Stimulated activated CD4-positive, alpha-beta T cell treated with anti-CD3 and anti-CD28 coated beads, Interleukin-1b, Interleukin-23, amount 100 ng/mL, for 1 hour (primary cell): ENCODE measurements at places on chromosomes 2 and 18.

GRCh38 chr18:78999939-79000338, 20.3 kb downstream of the SALL3 start:
- no peak for DNase-seq

DNA sequence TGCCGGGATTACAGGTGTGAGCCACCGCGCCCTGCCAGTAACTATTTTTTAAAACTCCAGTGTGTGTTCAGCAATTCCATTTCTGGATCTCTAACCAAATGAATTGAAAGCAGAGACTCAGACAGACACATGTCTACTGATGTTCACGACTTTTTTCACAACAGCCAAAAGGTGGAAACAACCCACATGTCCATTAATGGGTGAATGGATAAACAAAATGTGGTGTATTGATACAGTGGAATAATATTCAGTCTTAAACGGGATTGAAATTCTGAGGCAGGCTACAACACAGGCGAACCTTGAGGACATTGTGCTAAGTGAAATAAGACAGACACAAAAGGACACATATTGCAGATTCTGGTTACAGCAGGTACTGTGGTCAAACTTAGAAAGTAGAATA, 55.0 kb downstream of the DDX1 start:
- no peak for DNase-seq

GRCh38 chr18:33113416-33113815, 327.1 kb downstream of the CCDC178 start:
- no peak for DNase-seq

DNA sequence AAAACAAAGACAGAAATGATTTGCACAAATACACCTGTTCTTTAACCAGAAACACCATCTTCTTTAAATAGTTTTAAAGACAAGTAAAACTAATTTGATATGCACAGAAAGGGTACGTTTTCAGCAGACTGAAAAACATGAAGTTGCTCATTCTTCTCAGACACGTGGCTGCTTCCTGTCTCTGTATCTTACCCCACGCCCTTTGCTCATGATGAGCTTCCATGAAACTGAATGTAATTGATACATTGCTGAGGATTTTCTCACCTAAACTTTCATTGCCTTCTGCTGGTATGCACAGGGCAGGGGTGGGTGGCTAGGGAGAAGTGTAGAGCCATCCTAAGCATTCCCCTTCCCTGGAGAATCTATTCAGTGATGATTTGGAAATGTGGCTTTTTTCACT, 644.3 kb downstream of the BCL11A start:
- no peak for DNase-seq

DNA sequence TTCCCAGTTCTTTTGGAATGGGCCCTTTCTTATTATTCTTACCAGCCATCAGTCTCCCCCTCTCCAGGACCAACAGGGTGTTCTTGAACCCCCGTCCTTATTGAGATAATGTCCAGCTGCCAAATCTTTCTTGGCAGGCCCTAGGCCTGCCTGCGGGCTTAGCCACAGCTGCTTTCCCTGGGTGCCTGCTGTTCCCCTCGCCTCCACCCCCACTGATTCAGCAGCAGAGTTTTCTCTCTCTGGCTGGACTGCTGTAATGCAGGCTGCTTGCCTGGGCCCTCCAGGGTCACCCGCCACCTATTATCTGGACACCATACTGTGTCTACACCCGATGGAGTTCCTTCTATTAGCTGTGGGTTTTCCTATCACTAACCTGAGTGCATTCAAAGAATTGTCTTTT, 395.4 kb upstream of the ATP5MC3 start:
- no peak for DNase-seq

GRCh38 chr2:650343-651310, 26.6 kb downstream of the TMEM18 start:
- no peak for DNase-seq

GRCh38 chr2:207417301-207417718, 112.5 kb upstream of the CREB1 start:
- DNase-seq: no peak

DNA sequence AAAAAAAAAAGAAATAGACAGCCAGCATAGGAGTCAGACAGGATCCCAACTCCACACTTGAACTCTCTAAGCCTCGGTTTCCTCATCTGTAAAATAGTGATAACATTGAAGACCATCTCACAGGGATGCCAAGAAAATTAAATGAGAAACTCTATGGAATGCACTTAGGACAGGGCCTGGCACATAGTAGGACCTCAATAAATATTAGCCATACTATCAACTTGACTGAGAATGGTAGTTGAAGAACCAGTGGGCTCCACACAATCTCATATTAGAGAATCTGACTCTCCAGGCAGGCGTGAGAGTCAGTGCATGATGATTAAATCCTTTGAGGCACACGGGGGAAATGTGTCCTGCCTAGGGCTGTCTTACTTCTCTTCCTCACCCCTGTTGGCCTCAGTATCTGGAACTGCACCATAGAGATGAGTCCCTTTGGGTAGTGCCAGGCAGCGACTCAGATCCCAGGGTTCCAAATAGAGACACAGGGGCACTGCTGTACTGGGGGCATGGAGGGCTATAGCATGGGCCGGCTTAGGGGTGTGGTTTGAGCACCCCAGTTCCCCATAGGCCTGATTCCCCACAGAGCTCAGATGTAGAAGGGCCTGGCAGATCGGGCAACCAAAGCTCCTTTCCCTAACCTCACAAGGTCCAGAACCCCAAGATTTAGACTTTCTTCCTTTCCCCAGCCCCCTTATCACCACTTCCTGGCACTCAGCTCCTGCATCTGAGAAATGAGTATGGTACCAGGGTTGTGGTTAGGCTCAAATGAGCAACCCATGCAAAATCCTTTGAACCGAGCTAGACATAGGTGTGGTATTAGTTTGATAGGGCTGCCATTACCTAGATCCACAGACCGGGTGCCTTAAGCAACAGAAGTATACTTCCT, 51.3 kb upstream of the CAB39 start:
- DNase-seq: no peak

DNA sequence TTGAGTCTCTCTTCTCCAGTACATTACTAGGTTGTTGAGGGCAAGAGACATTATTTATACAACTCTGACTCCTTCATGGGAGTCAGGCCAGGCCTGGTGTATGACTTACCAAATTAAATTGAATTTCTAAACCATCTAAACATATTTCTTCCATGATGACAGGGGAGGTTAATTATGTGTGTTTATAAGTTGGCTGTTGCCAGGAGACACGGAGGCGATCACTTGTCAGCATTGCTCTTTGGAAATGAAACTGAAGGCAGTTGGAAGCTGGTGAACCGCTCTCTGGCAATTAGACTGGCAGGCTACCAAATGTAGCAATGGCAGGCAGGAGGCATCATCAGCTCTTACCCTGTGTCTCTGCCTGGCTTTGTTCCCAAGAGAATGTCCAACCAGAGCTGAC, 241.4 kb downstream of the KCNS3 start:
- DNase-seq: no peak

DNA sequence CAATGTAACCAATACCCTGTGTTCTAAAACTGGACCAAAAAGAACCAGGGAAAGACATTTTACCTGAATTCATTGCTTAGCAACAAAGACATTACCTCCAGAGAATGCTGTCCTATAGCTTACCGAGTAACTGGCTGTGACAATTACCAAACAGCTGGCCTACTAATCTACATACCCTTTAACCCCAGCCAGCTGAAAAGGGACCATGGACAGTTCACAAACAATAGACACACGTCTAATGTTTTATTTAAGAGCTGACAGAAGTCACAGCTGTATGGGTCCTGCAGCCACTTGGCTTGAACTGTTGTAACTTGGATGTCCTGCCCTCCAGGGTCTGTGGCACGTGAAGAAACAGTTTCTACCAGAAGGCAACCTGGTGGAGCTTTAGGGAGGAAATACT, 130.1 kb upstream of the EFEMP1 start:
- no peak for DNase-seq

GRCh38 chr2:723761-724160, 46.6 kb upstream of the TMEM18 start:
- DNase-seq: no peak

DNA sequence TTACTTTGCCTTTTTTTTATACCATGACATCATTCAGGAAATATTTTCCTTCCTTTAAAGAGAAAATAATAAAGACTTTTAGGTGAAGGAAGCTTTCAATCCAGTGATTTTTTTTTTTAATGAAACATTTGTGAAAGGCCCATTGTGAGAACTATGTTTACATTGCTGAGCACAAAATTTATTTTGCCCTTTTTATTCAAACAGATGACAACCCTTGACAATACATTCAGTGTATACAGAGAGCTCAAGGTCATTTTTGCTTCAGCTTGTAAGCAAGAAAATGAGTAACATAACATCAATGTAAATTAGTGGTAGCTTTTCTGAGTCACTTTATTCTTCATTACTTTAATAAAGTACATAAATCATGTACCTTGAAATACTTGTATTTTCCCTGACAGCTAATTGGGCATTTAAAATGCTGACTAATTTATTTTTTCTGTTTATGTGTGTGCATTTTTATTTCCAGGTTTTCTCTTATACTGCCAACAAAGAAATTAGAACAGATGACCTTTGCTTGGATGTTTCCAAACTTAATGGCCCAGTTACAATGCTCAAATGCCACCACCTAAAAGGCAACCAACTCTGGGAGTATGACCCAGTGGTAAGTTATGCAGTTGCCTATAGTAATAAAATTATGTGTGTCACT, 121.6 kb downstream of the GALNT1 start:
- no peak for DNase-seq

- DNase-seq: no peak
Measured at GRCh38 chr18:22713511-22713910, 219.6 kb upstream of the RBBP8 start.

DNA sequence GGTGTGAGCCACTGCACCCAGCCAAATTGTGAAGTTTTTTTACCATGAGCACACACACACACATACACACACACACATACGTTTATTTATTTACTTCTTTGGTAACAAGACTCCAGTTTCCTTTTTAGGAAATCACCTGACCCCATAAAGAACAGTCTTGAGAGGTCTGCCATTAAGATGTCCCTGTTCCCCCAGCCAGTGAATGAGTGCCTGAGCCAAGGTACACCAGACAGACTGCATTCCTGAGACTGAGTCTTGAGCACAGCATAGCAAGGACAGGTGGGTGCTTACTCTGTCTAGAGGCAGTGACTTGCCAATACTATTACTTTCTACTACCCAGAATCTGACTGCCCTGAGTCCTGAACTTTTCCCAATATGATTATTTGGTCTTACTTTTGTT, 167.2 kb upstream of the SATB2 start:
- no peak for DNase-seq

GRCh38 chr2:14967729-14968128, 335.2 kb downstream of the LRATD1 start:
- no peak for DNase-seq

- DNase-seq: no peak
Measured at GRCh38 chr2:53941749-53942148, 29.0 kb downstream of the PSME4 start.

DNA sequence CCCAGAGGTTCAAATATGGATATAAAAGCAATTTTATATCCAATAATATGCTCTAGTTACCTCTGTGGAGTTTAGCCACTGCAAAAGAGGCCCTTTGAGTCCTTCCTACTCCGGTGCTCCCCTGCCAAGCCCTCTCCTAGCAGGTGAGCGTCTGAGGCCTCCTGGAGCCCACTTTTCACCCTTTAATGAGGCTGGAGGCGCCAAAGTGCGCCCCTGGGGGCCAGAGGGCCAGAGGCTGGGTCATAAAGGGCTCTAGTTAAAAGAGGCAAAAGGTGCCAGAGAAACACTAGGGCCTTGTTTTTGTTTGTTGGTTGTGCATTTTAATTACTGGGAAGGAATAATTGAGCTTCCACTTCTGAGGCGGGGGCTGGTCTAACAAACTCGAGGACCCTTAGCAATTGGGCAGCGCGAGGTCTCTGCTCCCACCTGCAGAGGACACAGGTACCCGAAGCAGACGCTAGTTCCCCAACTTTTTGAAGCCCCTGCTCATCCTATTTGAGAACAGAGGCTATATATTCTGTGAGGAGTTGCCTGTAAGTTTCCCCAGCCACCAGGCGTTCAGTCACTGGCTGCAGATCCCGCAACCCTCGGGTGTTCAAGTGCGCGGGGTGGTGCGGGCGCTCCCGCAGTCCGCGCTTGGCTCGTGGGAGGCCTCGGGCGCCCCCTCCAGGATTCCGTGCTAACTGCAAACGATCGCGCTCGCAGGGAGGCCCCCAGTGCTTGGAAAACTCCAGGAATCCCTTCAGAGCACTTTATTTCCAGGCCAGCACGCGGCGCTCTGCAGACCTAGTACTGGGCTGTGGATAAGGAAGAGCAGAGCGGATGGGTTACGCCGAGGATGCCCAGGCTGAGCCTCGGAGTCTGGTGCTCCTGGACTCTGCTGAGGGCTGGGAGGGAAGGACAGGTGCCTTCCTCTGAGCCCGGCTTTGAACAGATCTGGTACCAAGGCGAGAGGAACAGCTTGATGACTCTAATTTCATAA, 14.1 kb downstream of the MSGN1 start:
- DNase-seq: peak; percentile 10

DNA sequence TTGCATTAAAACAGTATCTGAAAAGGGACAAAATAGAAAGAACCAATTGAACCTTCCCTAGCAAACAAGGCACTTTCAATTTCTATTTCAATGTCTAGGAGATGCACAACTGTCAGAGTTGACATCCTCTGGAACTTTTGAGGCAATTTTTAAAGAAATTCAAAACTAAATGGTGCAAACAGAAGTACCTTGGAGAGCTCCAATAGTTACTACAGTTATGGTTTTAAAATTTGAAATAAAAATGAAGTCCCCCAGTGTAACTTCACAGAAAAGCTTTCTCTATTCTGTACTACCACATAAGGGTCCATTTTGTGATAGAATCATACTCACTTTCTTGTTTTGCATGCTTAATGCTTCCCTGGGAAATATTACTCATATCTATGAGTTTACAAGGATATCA, 162.1 kb downstream of the KCNH7 start:
- no peak for DNase-seq

DNA sequence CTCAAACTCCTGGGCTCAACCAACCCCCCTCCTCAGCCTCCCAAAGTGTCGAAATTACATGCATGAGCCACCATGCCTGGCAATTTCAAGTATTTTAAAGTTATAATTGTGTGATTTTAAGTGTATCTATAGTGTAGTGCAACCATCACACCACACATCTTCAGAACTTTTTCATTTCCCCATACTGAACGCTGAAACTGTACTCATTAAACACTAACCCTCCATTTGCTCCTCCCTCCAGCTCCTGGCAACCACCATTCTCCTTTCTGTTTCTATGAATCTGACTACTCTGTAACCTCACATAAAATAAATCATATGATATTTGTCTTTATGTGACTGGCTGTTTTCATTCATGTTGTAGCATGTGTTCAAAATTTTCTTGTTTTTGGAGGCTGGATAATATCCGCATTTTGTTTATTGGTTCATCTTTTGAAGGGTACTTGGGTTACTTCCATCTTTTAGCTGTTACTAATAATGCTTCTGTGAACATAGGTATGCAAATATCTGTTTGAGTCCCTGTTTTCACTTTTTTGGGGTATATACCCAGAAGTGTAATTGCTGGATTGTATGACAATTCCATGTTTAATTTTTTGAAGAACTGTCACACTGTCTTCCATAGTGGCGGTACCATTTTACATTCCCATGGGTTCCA, 188.2 kb downstream of the PLCL1 start:
- no peak for DNase-seq
